Progenitor cell of endocrine pancreas (in vitro differentiated cells): ENCODE measurements at places on chromosomes 1 and 21.

DNA sequence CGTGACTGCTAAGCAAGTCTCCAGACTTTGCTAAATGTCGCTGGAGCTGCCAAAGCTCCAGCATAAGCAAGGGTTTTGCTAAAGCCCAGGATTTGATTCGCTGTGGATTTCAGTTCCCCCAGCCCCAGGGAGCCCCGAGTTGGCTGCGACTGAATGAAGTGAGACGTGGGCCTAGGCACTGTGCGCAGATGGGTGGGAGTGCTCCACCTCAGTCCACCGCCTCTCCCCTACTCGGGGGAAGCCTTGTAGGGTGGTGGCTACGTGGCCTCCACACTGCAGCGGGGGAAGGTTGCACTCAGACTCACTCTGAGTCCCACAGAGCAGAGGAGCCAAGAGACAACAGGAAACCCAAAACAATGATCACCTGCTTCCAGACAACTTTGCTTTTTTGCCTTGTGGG, 397.8 kb upstream of the VAMP3 start:
- peaks cover 10% of the 10 kb centered on the region for H3K27me3 ChIP-seq
- no peak overlapping the region for H3K27ac ChIP-seq
- H3K36me3 ChIP-seq = no peaks in the 10 kb centered on the region

DNA sequence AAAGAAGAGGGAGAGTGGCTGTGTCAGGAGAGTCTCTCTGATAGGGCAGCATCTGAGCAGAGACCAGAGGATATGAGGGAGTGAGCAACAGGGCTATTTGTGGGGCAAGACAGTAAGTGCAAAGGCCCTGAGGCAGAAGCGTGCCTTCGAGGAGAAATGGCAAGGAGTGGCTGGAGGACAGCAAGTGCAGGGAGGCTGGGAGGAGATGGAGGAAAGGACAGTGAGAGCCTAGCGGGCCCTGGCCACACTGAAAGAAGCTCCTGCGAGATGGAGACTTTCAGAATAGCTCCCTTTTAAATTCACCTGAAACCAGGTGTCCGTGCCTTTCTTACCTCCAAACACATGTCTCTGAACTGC, 25.2 kb downstream of the EXOC8 start:
- no peak overlapping the region for H3K4me3 ChIP-seq
- DNase-seq = no peak
- no peak overlapping the region for H3K27ac ChIP-seq
- H3K4me1 ChIP-seq = no peaks in the 10 kb centered on the region

DNA sequence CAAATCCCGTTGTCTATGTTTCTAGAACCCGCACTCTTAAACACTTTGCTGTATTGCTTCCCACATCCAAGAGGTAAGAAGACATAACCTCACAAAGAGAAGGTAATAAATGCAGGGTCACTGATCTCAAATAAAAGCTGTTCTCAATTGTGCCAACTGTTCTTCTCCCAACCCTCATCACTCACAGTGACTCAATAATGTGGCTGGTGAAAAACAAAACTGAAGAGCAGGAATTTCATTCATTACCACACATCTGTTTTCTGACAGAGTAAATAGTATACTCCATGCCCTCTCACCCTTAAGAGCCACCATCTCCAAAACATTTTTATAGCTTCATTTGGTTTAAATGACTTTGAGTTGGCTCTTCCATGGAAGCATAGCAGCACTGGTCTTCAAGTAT, 6.2 kb upstream of the ERICH3 start:
- H3K27ac ChIP-seq = no peak overlapping the region
- no peak for DNase-seq
- no peaks in the 10 kb centered on the region for H3K4me1 ChIP-seq
- H3K4me3 ChIP-seq = no peak overlapping the region
- peaks cover 13% of the 10 kb centered on the region for H3K27me3 ChIP-seq

DNA sequence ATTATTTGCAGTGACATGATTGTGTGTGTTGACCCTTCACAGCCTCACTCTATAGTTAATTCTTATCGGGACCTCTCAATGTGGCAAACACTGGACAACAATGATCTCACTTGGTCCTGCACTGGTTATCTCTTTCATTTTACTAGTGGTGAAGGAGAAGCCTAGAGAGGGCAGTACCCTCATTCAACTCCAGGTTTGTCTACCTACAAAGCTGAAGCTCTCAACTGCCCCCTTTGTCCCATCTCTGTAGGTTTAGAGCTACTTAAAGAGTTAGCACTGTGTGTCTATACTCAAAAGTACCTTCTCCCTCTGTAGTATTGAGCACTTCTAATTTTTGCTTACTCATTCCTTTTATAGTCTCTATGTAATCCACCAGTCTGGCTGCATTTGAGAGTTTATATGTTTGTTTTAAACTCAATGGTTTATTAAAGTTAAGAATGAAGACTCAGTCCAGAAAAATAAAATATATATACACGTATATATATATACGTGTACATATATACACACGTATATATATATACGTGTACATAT, 40.9 kb upstream of the BCL9 start:
- H3K27ac ChIP-seq = no peak overlapping the region
- H3K27me3 ChIP-seq = no peaks in the 10 kb centered on the region
- no peak for DNase-seq

- no peak overlapping the region for H3K27ac ChIP-seq
- no peak overlapping the region for H3K4me3 ChIP-seq
- H3K27me3 ChIP-seq = peaks cover 14% of the 10 kb centered on the region
- H3K36me3 ChIP-seq = no peaks in the 10 kb centered on the region
- DNase-seq = no peak
Measured at GRCh38 chr1:14741532-14741931, 143.0 kb downstream of the KAZN start.

GRCh38 chr1:198220428-198220827, 63.6 kb downstream of the NEK7 start:
- peaks cover 12% of the 10 kb centered on the region for H3K36me3 ChIP-seq
- no peaks in the 10 kb centered on the region for H3K27me3 ChIP-seq
- H3K27ac ChIP-seq = no peak overlapping the region

GRCh38 chr1:54975356-54976108, 4.9 kb upstream of the TMEM61 start:
- peaks cover 3% of the 10 kb centered on the region for H3K4me1 ChIP-seq
- no peak for DNase-seq
- H3K36me3 ChIP-seq = no peaks in the 10 kb centered on the region
- H3K27ac ChIP-seq = no peak overlapping the region
- no peak overlapping the region for H3K4me3 ChIP-seq

DNA sequence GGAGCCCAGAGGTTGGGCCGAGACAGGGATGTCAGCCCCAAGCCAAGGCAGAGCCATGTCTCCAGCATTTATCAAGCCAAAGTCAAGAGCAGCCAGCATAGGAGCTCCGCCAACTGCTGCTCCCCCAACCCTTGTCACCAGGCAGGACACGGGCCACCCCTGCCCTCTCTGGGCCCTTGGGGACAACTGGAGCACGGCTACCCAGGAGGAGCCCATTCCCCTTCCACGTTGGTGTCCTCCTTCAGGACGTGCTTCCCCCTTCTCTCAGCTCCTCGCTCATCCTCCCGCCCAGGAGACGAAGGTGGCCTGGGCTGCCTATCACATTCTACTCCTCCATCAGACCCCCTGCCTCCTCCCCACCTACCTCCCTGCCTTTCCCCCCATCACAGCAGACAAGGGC, 19.9 kb upstream of the PEF1 start:
- no peak for DNase-seq
- peaks cover 20% of the 10 kb centered on the region for H3K27me3 ChIP-seq
- peaks cover 2% of the 10 kb centered on the region for H3K4me1 ChIP-seq
- H3K36me3 ChIP-seq = no peaks in the 10 kb centered on the region
- H3K4me3 ChIP-seq = no peak overlapping the region

DNA sequence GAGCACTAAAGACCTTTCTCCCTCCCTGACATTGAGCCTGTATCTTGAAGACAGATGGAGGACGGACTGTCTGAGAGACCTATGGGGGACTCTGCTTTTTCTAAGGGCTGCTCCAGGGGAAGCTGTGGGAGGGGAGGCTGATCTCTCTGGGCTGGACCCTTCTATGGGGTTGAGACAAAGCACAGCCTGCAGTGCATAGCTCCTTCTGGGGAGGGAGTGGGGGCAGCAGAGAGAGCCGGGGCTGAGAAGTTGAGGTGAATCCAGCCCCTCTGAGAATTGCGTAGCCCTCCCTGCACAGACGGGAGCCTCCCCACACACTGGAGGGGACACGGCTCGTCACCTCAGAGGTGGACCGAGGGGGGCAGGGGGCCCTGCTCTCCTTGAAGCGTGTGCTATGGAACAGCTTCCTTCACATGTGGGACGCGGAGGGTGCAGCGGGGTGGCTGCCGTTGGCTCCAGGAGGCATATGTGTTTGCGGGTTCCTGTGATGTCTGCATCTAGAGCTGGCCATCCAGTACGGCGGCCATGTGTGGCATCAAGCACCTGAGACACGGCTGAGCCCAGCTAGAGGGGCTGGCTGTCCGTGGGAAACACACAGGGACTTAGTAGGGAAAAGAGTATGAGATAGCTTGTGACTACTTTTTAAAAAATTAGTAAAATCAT, 299.1 kb downstream of the CAMTA1 start:
- H3K27me3 ChIP-seq = peaks cover 5% of the 10 kb centered on the region
- H3K4me1 ChIP-seq = no peaks in the 10 kb centered on the region
- no peak for DNase-seq

DNA sequence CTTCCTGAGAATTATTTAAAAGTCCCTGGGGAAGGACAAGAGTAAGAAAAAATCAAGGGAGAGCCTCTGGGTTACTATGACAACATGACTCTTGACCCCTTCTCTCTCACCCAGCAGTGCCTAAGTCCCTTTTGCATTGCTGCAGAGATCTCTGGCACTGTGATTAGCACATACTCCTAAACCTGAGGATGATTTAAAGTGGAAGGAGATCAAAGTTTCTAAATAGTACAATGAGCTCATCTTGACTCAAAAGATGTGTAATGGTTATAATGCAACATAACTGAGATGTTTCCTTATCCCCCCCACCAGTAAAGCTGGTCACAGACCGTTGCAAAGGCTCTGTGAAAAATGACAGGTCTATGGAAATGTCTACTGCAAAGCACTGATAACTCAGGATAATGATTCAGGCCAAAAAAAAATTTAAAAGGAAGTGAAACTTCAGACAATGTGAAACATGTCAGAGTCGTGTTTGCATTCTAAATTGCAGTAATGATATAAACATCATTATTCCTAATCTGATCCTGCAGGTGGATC, 519.2 kb downstream of the KIF26B start:
- peaks cover 11% of the 10 kb centered on the region for H3K4me1 ChIP-seq
- no peak overlapping the region for H3K4me3 ChIP-seq
- no peaks in the 10 kb centered on the region for H3K27me3 ChIP-seq

DNA sequence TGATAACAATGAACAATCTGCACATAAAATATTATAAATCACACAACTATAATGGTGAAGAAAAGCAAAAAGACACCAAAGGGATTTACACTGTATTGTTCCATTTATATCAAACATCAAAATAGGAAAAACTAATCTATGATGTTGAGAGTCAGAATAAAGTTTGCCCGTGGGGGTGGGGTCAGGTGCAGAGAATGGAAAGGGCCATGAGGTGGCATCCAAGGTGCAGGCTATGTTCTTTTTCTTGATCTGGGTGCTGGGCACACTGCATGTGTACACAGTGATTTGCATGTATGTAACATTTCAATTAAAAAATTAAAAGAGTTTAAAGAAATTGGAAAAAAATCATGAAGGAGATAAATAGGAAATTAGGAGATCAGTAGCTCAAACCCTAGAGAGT, 127.3 kb downstream of the DSCAM start:
- DNase-seq = no peak
- no peaks in the 10 kb centered on the region for H3K4me1 ChIP-seq
- H3K27me3 ChIP-seq = peaks cover 5% of the 10 kb centered on the region
- H3K4me3 ChIP-seq = no peak overlapping the region

DNA sequence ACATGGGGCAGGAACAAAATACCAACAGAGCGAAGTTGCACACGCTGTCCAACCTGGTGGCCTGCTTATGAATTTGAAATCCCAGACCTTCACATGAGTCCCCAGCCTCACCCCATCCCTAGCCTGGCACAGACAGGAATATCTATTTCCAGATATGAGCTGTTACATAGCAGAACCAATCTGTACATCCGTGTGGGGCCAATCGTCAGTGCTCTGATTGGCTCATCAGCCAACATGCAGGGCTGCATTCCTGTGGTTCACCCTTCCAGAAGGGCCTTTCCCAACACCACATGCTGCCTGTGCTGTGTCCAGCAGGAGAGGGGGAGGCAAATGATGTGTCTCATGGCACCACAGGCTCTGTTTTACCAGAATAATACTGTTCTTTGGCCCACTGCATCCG, 31.3 kb downstream of the CCN1 start:
- DNase-seq = no peak
- no peaks in the 10 kb centered on the region for H3K36me3 ChIP-seq
- no peak overlapping the region for H3K4me3 ChIP-seq
- peaks cover 5% of the 10 kb centered on the region for H3K27me3 ChIP-seq
- H3K4me1 ChIP-seq = peaks cover 17% of the 10 kb centered on the region
- H3K27ac ChIP-seq = no peak overlapping the region

DNA sequence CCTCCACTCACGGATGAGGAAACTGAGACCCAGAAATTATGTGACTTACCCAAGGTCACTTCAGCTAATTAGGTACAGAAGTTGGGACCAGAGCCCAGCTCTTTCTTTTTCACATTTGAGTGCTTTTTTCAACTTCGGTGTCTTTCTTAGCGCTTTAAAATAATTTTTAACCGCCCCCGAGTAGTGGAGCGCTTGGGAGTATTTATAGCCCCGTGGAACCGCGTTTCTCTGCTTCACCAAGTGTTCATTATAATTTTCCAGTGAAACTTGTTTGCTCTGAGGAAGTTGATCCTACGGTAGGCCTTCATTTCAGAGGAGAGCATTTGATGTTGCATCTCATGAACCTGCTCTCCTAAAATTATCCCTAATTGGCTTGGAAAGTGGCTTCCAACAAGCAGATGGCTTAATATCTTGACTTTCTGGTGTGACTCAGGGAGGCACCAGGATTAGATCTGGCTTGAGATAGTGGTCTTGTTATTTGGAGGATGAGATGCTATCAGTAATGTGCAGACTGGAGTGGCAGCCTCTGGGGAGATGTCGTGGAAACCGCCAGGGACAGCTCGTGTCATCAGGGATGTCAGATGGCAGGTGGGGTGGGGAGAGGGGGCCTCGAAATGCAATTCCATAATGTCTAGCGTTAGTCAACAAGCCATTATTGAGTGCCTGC, 321.3 kb downstream of the CAMTA1 start:
- H3K36me3 ChIP-seq = no peaks in the 10 kb centered on the region
- no peak overlapping the region for H3K4me3 ChIP-seq
- H3K4me1 ChIP-seq = peaks cover 3% of the 10 kb centered on the region
- no peak for DNase-seq

DNA sequence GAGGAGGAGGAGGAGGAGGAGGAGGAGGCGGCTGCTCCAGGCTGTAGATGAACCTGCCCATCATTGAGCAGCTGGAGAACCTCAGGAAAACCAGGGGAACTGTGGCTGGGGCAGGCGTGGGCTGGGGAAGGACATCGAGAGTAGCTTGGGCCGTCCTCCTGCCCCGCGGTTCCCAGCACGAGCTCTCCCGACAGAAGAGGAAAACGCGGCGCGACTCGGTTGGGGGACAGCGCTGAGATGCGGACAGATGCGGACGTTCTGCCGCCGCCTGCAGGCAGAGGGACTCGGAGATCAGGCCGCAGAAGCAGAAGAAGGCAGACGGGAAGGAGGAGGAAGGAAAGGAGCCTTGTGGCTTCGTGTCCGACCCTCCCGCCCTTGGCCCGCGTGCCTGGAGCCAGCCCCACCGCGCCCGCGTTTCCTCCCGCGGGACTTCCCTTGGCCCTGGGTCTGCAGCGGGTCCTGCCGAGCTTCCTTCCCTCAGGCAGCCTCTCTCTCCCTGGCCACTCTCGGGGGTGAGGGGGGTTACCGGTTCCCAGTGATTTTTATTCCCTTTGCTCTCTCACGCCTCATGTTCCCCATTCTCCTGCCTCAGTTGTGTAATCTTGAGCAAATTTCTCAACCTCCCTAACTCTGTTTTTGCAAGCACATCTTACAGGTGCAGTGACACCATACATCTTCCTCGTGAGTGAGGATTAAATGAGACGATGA, 1.7 kb upstream of the TNFRSF9 start:
- no peak overlapping the region for H3K27ac ChIP-seq
- H3K4me3 ChIP-seq = no peak overlapping the region
- peaks cover 60% of the 10 kb centered on the region for H3K27me3 ChIP-seq
- H3K36me3 ChIP-seq = no peaks in the 10 kb centered on the region
- DNase-seq = no peak
